ENCODE measurements at places on chromosomes 7 and 10. TPM values are rescaled to one million over a fixed set of nuclear protein-coding genes. Genes with fewer than 3 reads are reported as not detected.
A peak's percentile ranks its signal among the peaks of the same experiment; 100 is the strongest.

DNA sequence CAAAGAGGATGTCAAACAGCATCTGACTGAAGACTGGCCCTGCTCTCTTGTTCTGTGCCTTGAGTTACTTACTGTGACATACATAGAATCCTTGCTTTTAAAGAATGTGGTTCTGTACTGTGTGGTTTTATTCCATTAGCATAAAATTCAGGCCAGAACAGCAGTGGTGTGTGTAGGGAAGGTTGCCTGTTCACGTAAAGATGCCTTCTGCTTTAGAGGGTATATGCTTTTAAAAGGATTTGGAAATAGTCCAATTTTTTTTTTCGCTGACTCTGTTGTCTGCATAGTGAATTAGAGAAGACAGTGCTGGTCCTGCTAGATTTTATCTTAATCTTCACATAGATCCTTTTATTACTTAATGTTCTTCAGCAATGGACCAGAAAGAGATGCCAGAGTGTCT lies 470.8 kb upstream of the SEMA3A start:
- DNase-seq = no peak
- no peaks in the 10 kb centered on the region for H3K36me3 ChIP-seq
- H3K4me1 ChIP-seq = no peaks in the 10 kb centered on the region
- no peak overlapping the region for H3K27ac ChIP-seq
- no peaks in the 10 kb centered on the region for H3K27me3 ChIP-seq
- no peak overlapping the region for H3K4me3 ChIP-seq

DNA sequence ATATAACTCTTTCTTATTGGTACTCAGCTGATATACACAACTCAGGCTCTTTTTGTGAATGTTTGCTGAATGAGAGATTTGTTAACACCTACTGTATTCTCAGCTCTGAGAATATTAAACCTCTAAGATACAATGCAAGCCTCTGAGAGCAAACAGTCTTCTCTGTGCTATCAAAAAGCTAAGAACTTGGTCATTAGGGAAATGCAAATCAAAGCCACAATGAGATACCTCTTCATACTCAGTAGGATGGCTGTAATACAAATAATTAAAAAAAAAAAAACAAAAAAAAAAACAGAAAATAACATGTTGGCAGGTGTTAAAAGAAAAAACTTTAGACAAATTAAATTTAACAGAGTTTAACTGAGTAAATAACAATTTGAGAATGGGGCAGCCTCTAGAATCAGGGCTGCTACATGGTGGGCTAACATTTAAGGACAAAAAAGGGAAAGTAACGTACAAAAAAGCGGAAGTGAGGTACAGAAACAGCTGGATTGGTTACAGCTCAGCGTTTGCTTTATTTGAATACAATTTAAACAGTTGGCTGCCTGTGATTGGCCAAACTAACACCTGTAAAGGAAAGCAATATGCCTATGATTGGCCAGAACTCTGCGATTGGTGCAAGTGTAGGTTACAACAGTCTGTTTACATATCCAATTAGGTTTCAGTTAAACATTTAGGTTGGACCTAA lies 14.8 kb upstream of the MTURN start:
- no peak for DNase-seq
- no peaks in the 10 kb centered on the region for H3K36me3 ChIP-seq
- H3K27me3 ChIP-seq = no peaks in the 10 kb centered on the region
- H3K4me3 ChIP-seq = no peak overlapping the region
- no peak overlapping the region for H3K27ac ChIP-seq
- peaks cover 1% of the 10 kb centered on the region for H3K4me1 ChIP-seq

GRCh38 chr7:107694386-107694785 lies 33.8 kb downstream of the SLC26A4 start:
- no peak overlapping the region for H3K27ac ChIP-seq
- DNase-seq = no peak
- no peaks in the 10 kb centered on the region for H3K36me3 ChIP-seq
- no peaks in the 10 kb centered on the region for H3K4me1 ChIP-seq

- no peaks in the 10 kb centered on the region for H3K36me3 ChIP-seq
- H3K4me1 ChIP-seq = no peaks in the 10 kb centered on the region
- peaks cover 3% of the 10 kb centered on the region for H3K27me3 ChIP-seq
- H3K4me3 ChIP-seq = no peak overlapping the region
Measured at GRCh38 chr7:28362812-28363211, 49.5 kb upstream of the CREB5 start.

DNA sequence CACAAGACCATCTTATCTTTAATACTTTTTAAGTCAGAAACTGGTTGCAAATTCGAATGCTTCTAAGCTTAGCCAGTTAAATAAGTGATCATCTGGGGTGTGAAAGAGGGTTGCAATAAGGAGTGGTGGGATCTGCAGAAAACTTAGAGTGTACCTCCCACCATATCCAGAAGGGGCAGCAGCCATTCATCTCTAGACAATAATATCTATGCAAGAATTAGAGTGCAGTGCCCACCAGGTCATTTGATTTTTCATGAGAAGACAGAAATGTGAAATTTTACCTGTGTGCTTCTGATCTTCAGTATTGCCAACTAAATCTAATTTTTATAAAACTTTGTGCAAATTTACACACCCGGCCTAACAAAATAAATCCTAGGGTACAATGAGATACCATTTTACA lies 127.2 kb upstream of the SP4 start:
- no peak overlapping the region for H3K4me3 ChIP-seq
- H3K4me1 ChIP-seq = peaks cover 3% of the 10 kb centered on the region
- H3K36me3 ChIP-seq = peaks cover 3% of the 10 kb centered on the region
- DNase-seq = no peak
- no peaks in the 10 kb centered on the region for H3K27me3 ChIP-seq

DNA sequence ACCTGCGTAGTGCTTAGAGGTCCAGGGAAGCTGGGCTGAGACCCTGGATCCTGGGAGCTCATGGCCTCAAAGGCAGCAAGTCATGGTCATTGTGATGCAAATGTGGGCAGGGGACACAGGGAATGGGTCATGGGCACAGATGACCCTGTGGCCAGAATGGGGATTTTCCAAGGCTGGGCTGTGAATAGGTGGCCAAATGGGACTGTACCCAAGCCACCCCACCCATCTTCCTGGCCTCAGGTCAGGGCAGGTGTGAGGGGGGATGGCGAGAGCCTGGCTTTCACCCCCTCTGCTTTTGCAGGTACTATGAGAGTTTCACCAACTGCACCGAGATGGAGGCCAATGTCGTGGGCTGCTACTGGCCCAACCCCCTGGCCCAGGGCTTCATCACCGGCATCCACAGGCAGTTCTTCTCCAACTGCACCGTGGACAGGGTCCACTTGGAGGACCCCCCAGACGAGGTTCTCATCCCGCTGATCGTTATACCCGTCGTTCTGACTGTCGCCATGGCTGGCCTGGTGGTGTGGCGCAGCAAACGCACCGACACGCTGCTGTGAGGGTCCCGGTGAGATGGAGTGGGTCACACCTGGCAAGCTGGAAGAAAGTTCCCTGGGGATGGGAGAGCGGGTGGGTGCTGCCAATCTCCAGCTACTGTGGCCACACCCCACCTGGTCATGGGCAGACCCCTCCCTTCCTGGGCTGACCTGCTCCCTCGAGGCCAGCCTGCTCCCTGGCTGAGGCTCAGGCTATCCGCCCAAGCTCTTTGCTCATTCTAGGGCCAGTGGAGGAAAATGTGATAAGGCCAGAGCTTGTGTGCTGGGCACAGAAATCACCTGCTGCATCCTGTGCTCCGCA lies 25.5 kb downstream of the RAMP3 start:
- no peak overlapping the region for H3K27ac ChIP-seq
- peaks cover 6% of the 10 kb centered on the region for H3K27me3 ChIP-seq
- no peak overlapping the region for H3K4me3 ChIP-seq

- H3K27ac ChIP-seq = no peak overlapping the region
- H3K4me3 ChIP-seq = no peak overlapping the region
- no peaks in the 10 kb centered on the region for H3K36me3 ChIP-seq
- H3K27me3 ChIP-seq = no peaks in the 10 kb centered on the region
- peaks cover 4% of the 10 kb centered on the region for H3K4me1 ChIP-seq
Measured at GRCh38 chr10:23120001-23120934, 24.9 kb downstream of the MSRB2 start.

- no peaks in the 10 kb centered on the region for H3K36me3 ChIP-seq
- no peak for DNase-seq
- no peak overlapping the region for H3K27ac ChIP-seq
- H3K4me3 ChIP-seq = no peak overlapping the region
- no peaks in the 10 kb centered on the region for H3K4me1 ChIP-seq
- peaks cover 3% of the 10 kb centered on the region for H3K27me3 ChIP-seq
Measured at GRCh38 chr10:111200505-111201186, 123.8 kb downstream of the ADRA2A start.

- H3K4me3 ChIP-seq = no peak overlapping the region
- H3K27ac ChIP-seq = no peak overlapping the region
- no peaks in the 10 kb centered on the region for H3K36me3 ChIP-seq
- no peaks in the 10 kb centered on the region for H3K4me1 ChIP-seq
- H3K27me3 ChIP-seq = peaks cover 34% of the 10 kb centered on the region
Measured at GRCh38 chr10:101110856-101111523, 20.1 kb upstream of the TLX1 start.

GRCh38 chr7:100675581-100676350 lies 2.2 kb downstream of the GNB2 start:
- H3K27me3 ChIP-seq = peaks cover 6% of the 10 kb centered on the region
- peak overlapping the region; percentile 91 for H3K4me3 ChIP-seq
- H3K36me3 ChIP-seq = peaks cover 29% of the 10 kb centered on the region
- H3K27ac ChIP-seq = peak overlapping the region; percentile 89
- peak; percentile 94 for DNase-seq

The PHYHIPL gene
- not detected for total RNA-seq

The LOXL4 gene
- total RNA-seq = not detected

The VDAC2 gene
- 152 TPM for total RNA-seq

Data from activated CD8-positive, alpha-beta T cell treated with anti-CD3 and anti-CD28 coated beads, Interleukin-2, amount 10 ng/mL, durations not matched to agents 7 days and 5 days (primary cell).